ENCODE measurements at places on chromosomes 11 and 22.

GRCh38 chr11:45661439-45662055 lies 3.9 kb downstream of the CHST1 start:
- DNase-seq: no peak

GRCh38 chr11:65524014-65524740 lies 706 bp upstream of the SCYL1 start:
- DNase-seq: no peak

- no peak for DNase-seq
These were observed 3.3 kb downstream of the IL17REL start for GRCh38 chr22:50009251-50009650.

DNA sequence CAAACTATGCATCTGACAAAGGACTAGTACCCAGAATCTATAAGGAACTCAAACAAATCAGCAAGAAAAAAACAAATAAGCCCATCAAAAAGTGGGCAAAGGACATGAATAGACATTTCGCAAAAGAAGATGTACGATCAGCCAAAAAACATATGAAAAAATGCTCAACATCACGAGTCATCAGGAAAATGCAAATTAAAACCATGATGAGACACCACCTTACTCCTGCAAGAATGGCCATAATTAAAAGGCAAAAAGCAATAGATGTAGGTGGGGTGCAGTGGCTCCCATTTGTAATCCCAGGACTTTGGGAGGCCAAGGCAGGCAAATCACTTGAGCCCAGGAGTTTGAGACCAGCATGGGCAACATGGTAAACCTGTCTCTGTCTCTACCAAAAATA lies 10.4 kb upstream of the OR10V1 start:
- no peak for DNase-seq

DNA sequence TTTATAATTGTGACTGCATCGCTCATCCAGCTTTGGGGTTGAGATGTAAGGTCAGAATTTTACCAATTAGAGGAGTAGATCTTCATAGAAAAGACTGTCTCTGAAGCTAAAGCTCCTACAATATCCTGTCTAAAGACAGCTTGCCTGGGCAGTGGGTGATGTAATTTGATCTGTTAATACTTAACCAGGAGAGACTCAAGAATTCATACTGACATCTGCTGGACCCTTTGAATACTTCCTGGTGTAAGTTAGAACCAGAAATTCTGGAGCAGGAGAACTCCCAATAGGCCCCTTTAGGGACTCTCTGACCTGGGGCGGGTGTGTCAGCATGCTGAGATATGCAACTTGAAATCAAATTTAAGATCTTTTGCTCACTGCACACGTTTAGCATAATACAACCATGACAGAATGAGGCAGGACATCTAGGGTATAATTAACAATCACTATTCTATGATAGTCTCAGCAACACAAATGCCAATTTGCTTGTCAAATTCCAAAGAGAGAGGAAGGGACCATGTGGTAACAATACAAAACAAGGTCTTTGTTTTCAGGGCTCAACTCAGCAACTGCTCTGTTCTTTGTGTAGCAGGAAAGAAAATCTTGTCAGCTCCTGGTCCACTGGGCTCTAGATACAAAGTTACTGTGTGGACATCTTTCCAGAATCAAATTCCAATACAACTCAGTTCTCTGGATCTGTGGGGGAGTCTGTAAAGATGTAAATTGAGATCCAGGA lies 143.9 kb downstream of the INSC start:
- no peak for DNase-seq

Data from esophagus squamous epithelium (tissue), 5 donors.